ENCODE measurements at places on chromosomes 5 and 9.

DNA sequence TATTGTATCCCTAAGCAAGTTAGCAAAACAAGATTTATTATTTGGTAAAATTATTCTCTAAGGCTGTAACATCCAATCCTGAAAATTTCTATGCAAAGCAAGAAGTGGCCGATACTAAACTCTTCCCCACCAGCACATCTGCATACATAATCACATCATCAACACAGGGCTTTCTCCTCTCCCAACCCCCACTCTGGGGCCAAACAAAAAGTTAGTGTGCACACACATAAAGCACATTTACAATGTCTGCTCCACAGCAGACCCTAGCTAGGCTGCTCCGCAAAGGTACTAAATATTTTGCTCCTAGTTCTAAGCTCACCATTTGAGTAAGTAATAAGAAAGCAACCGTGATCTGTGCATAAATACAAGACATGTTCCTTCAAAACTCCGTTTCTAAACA lies 3.6 kb downstream of the RNF130 start:
- DNase-seq: no peak

GRCh38 chr5:81533629-81534405 lies 139.9 kb upstream of the ACOT12 start:
- DNase-seq: no peak

- DNase-seq: no peak
These were observed 26.5 kb downstream of the LIX1 start for GRCh38 chr5:97115932-97116331.

GRCh38 chr9:87605676-87606075 lies 108.0 kb downstream of the DAPK1 start:
- DNase-seq: no peak
